ENCODE measurements at places on chromosomes 3 and 15.

GRCh38 chr15:69508659-69509058 lies 56.0 kb downstream of the RPLP1 start:
- DNase-seq, result no peak

- no peak for DNase-seq
Measured at GRCh38 chr15:63560741-63561448, 36.3 kb upstream of the FBXL22 start.

DNA sequence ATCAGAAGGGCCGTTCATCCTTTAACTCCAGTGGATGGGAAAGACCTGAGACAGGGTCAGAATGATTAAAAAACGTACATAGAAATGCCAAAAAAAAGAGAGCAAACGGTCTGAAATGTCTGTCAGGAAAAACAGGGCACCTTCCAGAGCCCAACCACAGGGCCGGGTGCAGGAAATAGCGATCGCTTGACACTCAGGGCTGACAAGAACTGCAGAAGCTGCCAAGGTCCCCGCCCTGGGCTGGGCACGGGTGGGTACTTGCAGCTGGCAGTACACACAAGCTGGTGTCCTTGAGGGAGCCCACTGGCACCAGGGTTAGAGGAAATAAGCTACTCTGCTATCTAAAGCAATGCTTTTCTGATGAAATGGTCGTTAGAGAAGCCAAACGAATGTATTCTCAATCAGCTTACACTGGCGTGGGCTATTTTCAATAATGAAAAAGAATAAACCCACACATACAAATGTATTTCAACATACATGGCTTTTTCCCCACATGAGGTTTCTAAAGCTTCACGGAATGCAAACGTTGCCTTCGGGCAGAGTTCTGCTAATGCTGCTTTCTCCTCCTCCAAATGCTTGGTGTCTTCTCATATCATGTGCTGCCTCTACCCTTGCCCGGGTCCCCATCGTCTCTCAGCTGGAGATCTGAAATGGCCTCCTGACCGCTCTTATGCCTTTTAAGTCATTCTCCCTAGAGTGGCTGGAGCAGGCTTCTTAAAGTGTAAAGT lies 15.6 kb downstream of the FRMD4B start:
- DNase-seq, result peak; percentile 68

GRCh38 chr3:15653321-15653720 lies 51.8 kb downstream of the BTD start:
- DNase-seq, result no peak

DNA sequence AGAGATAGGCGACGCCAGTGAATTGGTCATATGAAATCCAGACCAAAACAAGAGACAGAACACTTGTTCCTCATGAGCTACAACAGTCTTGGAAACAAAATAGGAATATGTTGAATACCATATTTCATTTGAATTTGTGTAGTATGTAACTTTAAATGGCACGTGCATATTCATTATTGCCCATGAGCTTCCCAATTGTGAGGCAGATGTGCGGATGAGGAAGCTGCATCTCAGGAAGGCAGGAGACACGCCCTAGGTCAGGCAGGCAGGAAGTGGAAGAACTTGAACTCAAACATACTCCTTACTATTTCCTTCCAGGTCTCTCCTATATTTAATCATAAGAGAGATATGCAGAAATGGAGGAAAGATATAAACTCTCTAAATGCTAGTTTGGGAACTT lies 106.8 kb upstream of the SLC2A2 start:
- no peak for DNase-seq

DNA sequence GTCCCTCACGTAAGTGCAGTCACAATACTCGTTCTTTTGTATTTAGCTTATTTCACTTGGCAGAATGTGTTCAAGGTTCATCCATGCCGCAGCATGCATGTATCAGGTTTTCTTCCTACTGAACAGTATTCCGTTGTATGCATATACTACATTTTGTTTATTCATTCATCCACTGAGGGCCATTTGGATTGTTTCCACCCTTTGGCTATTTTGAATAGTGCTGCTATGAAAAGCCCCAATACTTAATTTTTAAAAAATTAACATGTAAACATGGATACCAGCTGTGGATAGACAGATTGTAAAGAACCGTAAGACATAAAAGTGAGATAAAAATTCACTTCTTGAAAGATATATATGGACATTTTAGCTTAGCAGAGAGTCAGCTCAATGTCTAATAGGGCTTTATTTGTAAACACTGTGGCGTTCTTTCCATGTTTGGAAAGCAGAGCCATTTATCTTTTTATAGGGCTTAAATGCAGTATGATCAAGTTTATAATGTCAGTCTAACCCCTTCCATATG lies 115.9 kb downstream of the VPS8 start:
- no peak for DNase-seq

GRCh38 chr15:70569091-70569713 lies 194.2 kb downstream of the UACA start:
- peak; percentile 78 for DNase-seq

- DNase-seq, result no peak
Measured at GRCh38 chr3:60017631-60018030, 967.8 kb upstream of the CFAP20DC start.

DNA sequence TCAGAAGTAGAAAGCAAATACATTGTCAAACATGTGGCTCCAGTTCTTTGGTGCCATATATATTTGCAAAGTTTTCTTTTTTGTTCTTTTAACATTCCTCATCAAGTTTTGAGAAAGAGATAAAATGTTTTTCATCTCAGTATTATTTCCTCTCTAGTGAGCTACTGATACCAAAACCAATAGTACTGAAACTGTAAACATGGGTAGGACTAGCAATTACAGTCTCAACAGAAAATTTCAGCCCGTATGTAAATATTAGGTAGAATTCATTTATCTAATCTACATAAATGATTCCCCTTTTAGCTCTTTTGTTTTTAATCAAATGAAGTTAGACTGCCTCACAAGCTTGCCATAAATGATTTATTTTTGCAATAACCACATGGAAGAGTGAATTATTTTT lies 21.4 kb downstream of the SECISBP2L start:
- no peak for DNase-seq

- DNase-seq, result no peak
Measured at GRCh38 chr3:100440895-100441294, 39.6 kb downstream of the LNP1 start.

GRCh38 chr3:181695661-181696491 lies 15.8 kb upstream of the SOX2 start:
- DNase-seq, result peak; percentile 78

DNA sequence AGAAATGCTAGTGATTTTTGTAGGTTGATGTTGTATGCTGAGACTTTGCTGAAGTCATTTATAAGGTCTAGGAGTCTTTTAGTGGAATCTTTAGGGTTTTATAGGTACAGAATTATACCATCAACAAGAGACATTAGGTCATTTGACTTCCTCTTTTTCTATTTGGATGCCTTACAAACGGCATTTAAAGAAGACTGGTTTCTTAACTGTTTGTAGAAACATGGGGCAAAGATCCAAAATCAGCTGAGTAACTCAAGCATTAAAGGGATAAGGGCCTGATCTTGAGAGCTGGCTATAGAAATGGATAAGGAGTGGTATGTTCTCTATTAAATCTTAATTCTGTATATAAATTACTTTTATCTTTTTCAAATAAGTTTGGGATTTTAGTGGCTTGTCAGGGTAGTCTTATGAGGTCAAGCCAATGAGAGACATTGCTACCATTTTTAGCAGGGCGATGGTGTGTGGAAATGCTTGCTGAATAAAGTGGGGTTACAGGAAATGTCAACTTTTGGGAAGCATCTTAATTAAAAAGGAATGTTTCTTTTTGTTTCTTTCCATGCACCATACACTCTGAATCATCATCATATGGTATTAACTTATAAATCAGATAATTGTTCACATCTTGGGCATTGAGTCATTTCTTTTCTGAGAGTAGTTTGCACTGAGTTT lies 197.7 kb upstream of the GBE1 start:
- no peak for DNase-seq

GRCh38 chr3:111882194-111882593 lies 23.1 kb downstream of the PHLDB2 start:
- no peak for DNase-seq

- DNase-seq, result no peak
Measured at GRCh38 chr15:27273506-27273905, 302.5 kb downstream of the GABRG3 start.

- no peak for DNase-seq
Measured at GRCh38 chr15:40240619-40241221, 1.9 kb downstream of the PAK6 start.

GRCh38 chr3:101203411-101203810 lies 117.0 kb downstream of the IMPG2 start:
- no peak for DNase-seq

- no peak for DNase-seq
Measured at GRCh38 chr3:24899901-24900603, 405.4 kb upstream of the THRB start.

DNA sequence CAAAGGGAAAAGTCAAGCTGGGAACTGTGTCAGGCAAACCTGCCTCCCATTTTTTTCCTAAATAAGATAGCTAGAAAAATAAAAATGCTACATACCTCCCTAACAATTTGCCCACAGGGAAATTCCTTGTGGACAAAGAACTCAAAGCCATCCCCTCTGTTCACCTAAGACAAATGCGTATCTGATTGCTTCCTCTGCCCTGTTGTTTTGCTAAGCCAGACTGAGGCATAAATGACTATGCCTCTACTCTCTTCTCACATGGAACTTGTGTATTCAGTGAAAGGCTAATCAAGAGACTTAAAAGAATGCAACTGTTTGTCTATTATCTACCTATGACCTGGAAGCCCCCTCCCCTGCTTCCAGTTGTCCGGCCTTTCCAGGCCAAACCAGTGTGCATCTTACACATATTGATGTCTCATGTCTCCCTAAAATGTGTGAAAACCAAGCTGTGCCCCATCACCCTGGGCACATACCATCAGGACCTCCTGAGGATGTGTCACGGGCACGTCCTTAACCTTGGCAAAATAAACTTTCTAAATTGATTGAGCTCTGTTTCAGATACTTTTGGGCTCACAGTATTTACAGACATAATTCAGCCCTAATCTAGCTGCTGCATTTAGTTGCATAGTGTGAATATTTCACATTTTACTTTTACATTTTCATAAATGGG lies 15.8 kb downstream of the CHD2 start:
- no peak for DNase-seq
